ENCODE measurements at places on chromosomes 3 and 15.

GRCh38 chr3:104385421-104385820 is 981.3 kb upstream of the ALCAM start:
- DNase-seq: no peak

- no peak for DNase-seq
These were observed 9.4 kb downstream of the RPLP1 start for GRCh38 chr15:69462030-69462492.

- DNase-seq: no peak
These were observed 17.0 kb downstream of the CLK3 start for GRCh38 chr15:74632601-74633000.

DNA sequence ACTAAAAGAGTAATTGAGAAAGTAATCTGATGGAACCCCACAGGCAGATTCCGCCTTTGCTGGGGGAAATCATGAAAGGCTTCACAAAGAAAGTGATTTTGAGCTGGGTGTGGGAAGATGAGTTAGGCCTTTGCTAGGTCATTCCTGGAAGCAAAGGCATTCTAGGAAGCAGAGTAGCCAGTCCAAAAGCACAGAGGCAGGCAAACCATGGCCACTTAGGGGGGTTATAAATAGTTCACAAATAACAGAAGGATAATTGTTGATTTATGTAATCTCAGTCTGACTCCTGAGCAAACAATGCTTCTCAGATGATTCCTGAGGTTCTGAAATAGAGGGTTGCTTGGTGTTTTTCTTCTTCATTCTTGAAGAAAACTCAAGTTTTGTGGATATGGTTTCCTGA is 576.3 kb downstream of the NTRK3 start:
- no peak for DNase-seq

- DNase-seq: no peak
These were observed 36.2 kb upstream of the CFAP161 start for GRCh38 chr15:81097890-81098280.

DNA sequence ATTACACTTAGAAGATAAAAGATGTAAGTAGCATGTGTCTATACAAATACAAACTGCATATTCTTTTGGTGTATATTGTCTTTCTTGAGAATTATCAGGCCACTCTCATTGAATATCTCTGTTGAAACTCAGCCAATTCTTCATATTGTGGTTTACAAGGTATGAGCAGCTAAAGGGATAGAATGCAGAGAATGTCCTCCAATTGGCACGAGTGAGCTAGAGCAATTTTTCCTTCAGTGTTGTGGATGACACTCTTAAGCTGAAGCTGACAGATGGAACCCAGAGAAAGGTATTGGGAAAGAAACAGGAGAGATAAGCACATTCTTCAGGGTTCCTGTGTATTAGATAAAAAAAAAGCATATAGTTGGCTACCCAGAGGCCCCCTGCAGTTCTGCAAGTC is 453.1 kb downstream of the EPHA3 start:
- no peak for DNase-seq

- DNase-seq: peak; percentile 86
These were observed 95.7 kb upstream of the C3orf80 start for GRCh38 chr3:160129459-160130061.

DNA sequence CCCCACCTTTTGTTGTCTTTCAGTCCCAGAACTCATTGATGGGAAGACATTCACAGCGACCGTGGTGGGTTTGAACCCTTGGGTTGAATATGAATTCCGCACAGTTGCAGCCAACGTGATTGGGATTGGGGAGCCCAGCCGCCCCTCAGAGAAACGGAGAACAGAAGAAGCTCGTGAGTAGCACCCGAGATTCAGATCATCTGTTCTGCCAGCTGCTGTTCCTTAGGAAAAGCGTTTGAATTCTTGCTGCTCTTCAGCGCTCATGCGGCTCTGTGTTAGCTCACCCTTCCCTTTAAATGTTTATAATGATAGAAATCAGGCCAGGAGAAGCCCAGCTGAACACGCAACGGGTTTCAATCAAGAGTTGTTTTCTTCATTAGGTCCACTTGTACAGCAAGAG is 73.0 kb downstream of the IL5RA start:
- DNase-seq: no peak

- no peak for DNase-seq
These were observed 90.1 kb upstream of the BHLHE40 start for GRCh38 chr3:4888913-4889846.

DNA sequence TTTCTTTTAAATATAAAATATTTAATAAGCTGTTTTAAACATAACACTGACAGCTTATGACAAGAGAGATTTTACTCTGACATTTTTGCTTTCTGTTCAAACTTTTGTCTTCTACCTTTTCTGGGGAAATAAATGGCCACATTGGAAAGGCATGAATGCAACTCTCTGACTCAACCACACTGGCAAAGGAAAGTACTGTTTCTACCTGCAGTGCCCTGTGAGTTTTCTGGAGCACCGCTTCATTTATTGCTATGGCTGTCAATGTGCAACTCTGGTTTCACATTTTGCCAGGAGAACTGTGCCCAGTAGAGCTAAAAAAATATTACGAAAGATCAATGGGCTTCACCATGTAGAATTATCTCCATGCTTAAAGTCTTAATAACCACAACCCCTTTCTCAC is 15.1 kb downstream of the PDZRN3 start:
- no peak for DNase-seq

GRCh38 chr15:39447346-39447745 is 133.5 kb upstream of the THBS1 start:
- no peak for DNase-seq

GRCh38 chr3:96700322-96701315 is 113.8 kb upstream of the EPHA6 start:
- no peak for DNase-seq

GRCh38 chr3:98328933-98329332 is 24.7 kb upstream of the OR5K4 start:
- no peak for DNase-seq

DNA sequence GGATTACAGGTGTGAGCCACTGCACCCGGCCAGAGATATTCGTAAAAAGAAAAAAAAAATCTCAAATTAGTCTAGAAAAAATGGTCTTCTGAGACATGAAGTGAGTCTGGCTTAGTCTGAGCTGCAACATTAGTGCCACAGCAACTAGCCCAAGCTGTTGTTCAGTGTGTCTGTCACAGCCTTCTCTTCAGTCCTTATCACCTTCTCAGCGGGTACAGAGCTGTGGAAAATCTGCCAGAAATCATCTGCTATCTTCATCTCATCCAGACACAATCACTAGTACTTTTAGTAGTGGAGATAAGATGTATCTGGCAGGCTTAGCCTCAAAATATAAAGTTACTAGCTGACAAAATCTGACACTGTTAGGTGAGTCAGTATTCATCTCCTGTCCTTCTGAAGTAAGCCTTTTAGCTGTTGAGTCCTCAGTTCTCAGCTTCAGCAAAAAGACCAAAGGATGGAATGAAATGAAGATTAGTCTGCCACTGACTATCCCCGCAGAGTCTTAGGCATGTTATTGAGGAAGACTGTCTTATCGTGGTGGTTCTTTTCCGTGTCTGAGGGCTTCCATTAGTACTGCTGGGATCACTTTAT is 120.5 kb upstream of the CGNL1 start:
- DNase-seq: no peak

DNA sequence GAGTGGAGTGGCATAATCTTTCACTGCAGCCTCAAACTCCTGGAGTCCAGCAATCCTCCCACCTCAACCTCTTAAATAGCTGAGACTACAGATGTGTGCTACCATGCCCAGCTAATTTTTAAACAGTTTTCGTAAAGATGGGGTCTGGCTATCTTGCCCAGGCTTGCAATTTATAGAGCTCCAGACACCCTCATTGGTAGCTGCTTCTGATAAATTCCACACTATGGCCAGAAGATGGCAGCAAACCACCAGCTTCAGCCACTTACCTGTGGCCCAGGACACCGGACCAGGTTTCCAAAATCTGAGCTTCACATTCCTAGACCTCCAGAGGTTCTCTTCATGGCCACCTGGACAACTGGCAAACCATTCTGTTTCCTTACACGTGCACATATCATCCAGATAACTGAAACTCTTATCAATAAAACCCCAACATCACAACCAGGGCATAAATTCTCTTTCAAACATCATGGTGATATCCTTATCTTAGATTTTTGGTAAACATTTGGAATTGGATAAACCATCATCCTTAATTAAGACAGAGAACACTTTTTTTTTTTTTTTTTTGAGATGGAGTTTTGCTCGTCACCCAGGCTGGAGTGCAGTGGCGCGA is 28.9 kb downstream of the FBXW12 start:
- peak; percentile 55 for DNase-seq

GRCh38 chr3:123331006-123331405 is 117.9 kb downstream of the ADCY5 start:
- no peak for DNase-seq

DNA sequence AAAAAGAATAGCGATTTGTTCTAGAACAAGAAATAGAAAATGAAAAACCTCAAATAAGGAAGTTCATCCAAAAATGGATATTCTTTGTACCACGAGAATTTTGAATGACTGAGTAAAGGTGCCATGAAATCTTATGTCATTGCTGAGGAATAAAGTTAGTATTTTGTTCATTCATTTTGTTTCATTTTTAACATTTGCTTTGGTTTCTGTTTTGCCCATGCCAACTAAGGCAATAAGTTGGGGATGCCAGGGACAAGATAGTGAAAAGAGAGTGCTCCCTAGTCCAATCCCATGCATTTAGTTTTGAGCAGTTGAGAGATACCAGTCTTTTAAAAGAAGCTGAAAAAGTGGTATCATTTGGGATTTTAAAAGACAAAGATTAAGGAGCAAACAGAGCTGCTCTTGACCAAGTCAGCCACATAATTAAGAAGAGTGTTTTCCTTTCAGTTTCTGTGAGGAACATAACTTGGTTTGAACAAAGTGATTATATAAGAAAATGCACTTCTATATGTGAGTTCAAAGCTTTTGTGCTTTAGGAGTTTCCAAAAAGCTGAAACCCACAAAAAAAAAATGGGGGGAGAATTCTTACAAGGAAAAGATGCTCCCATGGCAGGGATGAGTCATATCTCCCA is 201.4 kb downstream of the PLOD2 start:
- no peak for DNase-seq

DNA sequence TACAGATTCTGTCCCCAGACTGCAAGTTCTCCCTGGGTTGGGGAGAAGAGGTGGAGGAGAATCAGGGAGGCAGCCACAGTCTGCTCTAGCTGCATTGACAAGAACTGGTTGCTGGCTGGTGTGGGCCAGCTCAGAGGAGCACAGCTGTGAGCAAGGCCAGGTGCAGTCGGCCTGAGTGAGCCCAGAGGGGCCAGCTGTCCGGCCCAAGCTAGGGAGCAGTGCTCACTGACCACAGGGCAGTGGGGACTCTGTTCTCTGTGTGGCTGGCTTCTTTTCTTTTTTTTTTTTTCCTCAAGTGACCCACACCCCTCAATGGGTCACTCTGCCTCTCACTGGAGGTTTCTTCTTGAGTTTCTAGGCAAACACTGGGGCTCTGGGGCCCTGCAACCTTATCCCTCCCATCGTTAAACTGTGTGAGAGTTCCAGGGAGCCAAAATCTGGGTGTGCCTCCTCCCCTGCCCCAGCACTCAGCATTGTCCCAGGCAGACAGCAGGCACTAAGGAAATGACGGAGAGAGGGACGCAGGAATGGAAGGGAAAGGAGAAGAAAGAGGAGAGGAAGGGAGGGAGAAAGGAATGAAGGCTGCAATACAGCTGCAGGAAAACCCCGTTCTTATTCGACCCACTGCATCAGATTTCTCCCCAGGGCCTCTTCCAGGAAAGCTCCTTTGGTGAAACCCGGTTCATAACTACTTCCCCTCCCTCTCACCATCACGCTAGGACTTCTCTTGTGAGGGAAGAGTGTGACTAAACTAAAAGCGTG is 37.7 kb upstream of the HES1 start:
- no peak for DNase-seq

DNA sequence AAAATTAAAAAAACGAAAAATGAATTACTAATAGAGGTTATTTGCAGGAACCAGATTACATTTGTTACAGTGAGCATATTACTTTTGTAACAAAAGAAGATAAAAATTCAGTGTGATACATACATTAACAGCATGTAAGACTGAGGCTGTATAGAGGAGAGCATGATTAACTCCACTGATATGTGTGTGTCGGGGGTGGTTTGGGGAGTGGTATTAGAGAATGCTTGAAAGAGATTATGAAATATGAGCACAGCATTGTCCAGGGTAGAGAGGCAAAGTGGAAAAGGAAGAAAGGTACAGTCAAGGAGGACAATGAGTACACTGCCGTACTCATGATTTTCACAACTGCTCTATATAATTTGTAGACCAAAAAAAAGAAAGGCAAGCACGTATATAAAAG is 62.9 kb upstream of the LRRFIP2 start:
- DNase-seq: no peak

DNA sequence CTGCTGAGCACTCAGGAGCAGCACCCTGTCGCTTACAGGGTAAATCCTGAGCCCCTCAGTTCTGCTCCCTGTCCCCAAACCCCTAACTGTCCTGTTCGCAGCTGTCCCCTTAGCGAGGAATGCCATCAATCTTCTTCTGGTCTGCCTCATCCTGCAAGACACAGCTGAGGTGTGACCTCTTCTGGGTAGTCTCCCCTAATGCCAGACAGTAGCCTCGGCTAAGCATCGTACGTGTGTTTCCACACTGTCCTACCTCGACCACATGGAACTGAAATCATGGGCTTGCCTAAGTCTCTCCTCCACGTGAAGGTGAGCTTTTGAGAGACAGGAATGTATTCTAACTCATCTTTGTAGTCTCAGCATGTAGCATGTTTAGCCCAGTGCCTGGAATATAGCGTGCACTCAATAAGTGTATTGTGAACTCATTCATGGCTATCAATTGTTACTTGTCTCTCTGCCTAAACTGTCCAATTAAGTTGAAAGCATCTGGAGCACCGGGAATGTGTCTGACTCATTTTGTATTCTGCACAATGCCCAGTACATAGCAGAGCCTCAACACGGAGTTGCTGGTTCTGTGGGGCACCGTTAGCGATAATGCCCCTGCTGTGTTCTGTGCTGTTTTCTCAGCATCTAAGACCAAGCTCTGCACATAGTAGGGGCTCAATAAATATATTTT is 90.2 kb downstream of the HES1 start:
- no peak for DNase-seq

- DNase-seq: no peak
These were observed 283.9 kb upstream of the LYSMD4 start for GRCh38 chr15:100017140-100017539.

- DNase-seq: no peak
These were observed 123.1 kb downstream of the CHCHD6 start for GRCh38 chr3:126827121-126827520.

DNA sequence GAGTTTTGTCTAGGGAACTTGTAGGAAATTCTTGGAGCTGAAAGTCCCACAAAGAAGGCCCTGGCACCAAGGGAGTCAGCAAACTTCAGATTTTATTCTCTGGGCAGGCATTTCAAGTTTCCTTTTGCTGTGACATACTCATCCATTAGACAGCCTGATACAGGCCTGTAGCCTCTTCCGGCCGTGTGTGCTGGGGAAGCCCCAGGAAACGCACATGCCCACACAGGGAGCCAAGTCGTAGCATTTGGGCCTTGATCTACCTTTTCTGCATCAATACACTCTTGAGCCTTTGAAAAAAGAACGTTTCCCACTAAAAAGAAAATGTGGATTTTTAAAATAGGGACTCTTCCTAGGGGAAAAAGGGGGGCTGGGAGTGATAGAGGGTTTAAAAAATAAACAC is 15.0 kb downstream of the TIGIT start:
- no peak for DNase-seq

GRCh38 chr3:155701882-155702465 is 42.9 kb downstream of the PLCH1 start:
- DNase-seq: peak; percentile 49

GRCh38 chr15:60326824-60327654 is 70.7 kb downstream of the ANXA2 start:
- peak; percentile 44 for DNase-seq

All from fibroblast of the conjunctiva (primary cell).